ENCODE measurements at places on chromosomes 12 and 14.

GRCh38 chr12:24379433-24379832, 430.0 kb upstream of the SOX5 start:
- no peak for DNase-seq

DNA sequence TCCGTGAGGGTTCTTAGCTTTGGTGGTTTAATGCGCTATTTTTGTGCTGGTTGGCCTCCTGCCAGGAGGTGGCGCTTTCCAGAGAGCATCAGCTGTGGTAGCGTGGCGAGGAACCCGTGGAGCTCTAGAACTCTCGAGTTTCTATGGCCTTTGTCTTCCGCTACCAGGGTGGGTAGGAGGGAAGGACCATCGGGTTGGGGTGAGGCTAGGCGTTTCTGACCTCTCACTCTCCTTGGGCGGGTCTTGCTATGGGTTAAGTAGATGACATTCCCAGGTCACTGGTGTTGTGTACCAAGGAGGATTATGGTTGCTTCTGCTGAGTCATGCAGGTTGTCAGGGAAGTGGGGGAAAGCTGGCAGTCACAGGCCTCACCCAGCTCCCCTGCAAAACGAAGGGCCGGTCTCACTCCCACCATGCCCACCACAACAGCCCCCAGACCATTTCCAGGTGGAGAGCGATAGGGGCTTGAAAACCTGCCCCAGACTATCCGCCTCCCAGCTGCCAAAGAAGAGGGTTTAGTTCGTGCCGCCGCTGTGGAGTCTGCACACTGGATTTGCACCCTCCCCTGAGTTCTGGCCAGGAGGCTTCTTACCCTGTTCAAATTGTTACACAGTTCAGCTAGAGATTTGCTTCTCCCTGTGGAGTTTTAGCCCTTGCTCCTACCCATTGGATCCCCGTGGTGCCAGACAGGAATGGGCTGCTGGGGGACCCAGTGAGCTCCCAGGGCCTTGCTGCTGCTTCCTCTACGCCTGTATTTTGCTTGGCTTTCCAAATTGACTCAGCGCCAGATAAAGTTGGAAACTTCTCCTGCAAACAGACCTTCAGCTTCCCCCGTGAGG, 21.9 kb downstream of the RNFT2 start:
- DNase-seq: peak; percentile 25

- no peak for DNase-seq
These were observed 113.2 kb downstream of the ERC1 start for GRCh38 chr12:1104088-1104800.

DNA sequence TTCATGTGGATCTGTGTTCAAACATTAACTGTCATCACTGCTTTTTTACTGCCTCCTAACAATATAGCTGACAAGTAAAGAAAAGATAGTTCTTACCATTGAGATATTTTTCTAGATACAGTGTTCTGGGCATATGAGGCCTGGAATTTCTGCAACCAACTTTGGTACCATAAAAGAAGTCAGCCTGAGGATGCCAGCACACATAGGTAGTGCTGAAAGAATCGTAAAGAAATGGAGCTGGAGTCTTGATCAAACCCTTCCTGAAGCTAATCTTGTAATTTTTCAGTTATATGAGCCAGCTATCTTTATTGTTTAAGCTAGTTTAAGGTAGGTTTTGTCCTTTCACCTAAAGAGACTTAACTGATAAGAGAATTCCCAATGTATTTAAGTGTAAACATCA, 11.3 kb downstream of the ERG28 start:
- DNase-seq: no peak

DNA sequence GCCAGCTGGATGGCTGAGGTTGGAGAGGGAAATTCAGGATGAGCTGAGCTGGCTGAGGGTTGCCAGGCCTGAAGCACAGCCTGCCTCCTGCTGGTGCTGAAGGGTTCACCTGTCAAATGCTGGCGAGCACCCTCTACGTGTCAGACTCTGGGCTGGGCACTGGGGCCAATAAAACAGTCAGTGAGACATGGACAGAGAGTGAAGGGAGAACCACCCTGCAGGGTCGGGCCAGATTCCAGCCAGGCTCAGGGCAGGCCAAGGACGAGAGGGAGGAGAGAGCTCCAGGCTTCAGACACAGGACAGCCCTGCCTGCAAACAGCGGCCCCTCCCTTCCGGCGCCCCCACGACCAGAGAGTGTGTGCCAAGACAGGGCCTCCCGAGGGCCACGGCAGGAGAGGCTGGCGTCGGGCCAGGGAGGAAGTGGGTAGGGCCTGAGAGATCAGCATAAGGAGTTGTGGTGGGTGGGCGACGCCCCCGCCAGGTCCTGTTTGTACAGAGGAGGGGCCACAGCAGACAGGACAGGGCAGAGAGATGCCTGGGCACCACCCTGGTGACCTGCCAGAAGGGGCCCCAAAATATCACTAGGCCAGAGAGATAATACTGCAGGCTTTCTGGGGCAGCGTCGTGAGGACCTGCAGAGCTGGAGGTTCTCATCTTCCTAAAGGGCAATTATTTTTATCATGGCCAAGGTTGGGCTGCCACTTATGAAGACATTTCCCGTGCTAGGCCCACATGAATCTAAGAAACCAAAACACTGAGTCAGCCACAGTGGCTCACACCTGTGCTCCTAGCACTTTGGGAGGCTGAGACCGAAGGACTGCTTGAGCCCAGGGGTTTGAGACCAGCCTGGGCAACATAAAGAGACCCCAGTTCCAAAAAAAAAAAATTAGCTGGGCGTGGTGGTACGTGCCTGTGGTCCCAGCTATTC, 73.1 kb upstream of the GPR68 start:
- peak; percentile 83 for DNase-seq

DNA sequence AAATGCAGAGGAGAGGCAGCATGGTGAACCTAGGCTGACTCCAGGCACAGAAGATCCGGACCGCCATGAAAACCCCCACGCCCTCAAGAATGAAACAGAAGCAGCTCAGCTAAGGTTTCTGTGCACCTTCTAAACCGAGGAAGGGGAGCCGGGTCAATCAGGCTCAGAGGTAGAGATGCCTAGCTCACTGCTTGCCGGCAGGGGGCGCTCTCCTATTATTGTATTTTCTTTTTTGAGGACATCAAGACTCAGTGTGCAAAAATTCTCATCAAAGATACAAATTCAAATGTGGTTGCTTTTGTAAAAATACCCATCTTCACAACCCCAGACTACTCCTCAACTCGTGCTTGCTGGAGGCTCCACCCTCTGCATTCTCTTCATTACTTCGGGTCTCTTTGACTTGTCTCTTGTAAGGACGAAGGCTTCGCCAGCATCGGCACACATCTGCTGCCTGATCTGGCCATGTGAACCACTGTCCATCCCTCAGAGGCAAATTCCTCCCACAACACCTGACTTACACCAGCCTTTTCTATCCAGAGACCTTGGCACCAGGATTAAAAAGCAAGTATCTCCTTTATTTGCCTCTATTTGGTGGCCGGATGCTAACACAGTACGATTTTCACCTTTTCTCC, 33.4 kb upstream of the RNASE3 start:
- DNase-seq: peak; percentile 58

- DNase-seq: no peak
These were observed 208.6 kb upstream of the TMTC1 start for GRCh38 chr12:29992366-29992765.

GRCh38 chr12:3974883-3975282, 101.7 kb upstream of the PARP11 start:
- no peak for DNase-seq
